ENCODE measurements at places on chromosomes 7 and 10.

DNA sequence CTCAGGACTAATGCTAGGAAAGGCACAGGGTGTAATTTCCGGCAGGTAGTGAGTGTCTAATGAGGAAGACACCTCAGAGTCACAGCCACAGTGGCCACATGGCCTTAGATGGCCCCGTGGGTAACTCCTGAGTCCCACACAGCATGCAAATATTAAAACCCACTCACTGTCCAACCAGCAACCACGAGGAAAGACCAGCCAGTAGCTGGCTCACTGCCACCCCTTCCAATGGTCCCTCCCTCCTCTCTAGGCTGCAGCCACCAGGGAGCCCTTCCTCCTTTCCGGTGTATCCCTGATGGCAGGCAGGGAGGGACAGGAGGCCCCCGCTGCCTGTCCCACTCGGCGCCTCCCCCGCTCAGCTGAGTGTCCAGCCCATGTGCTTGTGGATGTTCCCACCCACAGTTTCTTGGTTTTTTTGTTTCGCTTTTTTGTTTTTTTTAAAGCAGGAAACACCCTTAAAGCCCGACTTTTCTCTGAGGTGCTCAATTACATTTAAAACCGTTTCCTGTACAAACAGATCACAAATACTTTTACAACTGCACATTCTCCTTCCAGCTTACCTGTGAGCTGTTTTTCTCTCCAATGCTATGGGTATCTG is 9.2 kb downstream of the BNIP3 start:
- no peak for DNase-seq

GRCh38 chr10:110867807-110868465 is 3.8 kb upstream of the PDCD4 start:
- DNase-seq = no peak

- DNase-seq = no peak
Observed at GRCh38 chr7:100475549-100475948, 3.5 kb downstream of the TSC22D4 start.

GRCh38 chr7:133364959-133365690 is 112.2 kb downstream of the EXOC4 start:
- no peak for DNase-seq

All from left renal pelvis (tissue), 4 donors.